CD4-positive, alpha-beta T cell treated with Interleukin-17A for 1 hour (primary cell): ENCODE measurements at places on chromosomes 5 and 9.

- DNase-seq: no peak
Observed at GRCh38 chr9:138052322-138052615, 174.7 kb downstream of the CACNA1B start.

- DNase-seq: no peak
Observed at GRCh38 chr5:106397700-106398099, 1273.0 kb downstream of the EFNA5 start.

DNA sequence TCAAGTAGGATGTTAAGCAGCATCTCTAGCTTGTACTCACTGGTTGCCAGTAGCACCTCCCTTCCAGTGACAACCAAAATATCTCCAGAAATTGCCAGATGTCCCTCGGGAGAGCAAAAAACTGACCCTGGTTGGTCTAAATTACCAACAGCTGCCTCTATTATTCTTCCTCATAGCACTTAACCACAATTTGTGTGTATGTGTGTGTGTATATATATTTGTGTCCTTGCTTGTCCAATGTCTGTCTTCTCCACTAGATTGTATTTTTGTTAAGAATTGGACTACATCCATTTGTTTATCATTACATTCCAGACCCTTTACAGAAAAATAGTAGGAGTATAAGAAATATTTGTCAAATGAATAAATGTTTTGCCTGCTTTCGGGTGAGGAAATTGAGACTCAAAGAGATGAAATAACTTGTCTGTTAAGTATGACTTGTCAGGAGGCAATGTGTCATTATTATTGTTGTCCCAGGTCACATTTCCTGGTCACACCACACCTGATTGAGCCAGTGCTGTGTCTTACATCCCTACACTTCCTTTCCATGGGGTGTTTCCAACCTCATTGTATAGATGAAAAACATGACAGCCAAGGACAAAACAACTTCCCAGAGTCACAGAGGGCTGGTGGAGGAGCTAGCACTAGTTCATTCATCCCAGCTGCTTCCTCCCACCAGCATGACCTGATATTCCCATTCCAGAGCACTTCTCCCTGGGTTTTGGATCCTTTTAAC is 11.4 kb upstream of the GRPEL2 start:
- no peak for DNase-seq

GRCh38 chr5:73946919-73947602 is 321.1 kb downstream of the ARHGEF28 start:
- no peak for DNase-seq

DNA sequence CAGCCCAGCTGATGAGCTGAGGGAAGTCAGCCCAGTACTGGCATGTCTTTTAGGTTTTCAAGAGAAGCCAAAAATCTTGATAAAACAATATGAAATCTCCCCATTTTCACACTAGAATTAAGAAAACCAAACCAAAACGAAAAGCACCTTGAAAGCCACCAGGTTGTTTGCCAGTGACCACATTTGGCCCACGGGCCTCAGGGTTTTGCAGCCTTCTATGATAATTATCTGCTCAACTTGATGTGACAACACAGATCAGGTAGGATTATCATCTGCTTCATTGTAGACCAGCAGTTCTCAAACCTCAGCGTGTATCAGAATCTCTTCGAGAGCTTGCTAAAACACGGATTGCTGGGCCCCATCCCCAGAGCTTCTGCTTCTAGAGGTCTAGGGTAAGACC is 101.4 kb downstream of the GALNT10 start:
- no peak for DNase-seq

DNA sequence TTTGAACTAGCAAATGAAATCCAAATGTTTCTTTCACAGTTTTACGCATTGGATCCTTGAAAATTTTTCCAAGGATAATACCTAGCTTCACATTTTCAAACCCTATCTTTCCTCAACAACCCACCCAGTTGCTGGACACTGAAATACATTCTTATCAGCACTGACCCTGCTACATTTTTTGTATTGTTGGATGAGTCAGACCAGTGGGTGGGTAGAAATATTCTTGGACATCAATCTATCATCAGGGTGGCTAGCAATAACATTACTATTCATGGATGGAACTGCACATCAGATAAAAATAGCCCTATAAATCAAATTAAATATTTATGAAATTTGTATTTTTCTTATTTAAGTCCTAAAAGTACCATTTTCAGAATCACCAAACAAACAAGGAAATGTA is 407.4 kb upstream of the IZUMO3 start:
- DNase-seq: no peak

DNA sequence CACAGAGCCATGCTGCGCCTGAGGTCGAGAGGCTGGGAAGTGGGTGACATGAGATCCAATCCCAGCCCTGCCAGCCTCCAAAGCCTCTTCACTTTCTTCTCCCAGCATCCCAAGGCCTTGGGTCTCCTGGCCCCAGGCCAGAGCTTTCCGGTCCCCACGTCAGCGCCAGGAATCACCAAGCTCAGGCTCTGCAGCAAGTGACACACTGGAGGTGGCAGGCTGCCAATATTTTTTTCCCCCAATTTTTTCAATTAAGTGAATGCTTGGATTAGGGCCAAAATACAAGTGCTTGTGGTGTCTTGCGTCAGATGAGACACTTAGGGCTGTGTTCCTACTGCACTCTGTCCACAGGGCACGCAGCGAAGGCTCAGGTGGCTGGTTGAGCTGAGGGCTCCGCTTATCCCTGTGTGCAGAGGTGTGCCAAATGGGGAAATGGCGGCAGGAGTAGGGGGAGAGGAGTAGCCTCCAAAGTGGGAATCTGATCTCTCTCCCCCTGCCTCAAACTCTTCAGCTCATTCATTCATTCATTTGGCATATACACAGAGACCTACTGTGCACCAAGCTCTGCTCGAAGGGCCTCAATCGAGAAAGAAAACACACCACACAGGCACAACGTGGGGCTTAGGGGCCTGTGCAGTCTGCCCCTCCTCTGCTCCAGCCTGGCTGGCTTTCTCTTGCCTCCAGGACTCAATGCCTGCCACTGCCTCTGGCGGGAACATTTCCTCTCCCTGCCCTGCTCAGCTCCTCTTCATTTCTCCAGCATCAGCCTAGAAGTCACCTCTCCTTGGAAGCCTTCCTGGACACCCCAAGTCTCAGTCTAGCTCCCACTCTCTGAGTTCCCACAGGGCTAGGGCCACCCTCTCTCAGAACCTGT is 16.6 kb downstream of the SH3PXD2B start:
- DNase-seq: no peak

- no peak for DNase-seq
Observed at GRCh38 chr5:149944666-149945065, at the start of gene PDE6A. Gene PDE6A (minus strand): TSS chr5:149944793. CDS start chr5:149944673, 120 bp downstream.

GRCh38 chr9:78601957-78602565 is 305.1 kb downstream of the PSAT1 start:
- DNase-seq: peak; percentile 6

DNA sequence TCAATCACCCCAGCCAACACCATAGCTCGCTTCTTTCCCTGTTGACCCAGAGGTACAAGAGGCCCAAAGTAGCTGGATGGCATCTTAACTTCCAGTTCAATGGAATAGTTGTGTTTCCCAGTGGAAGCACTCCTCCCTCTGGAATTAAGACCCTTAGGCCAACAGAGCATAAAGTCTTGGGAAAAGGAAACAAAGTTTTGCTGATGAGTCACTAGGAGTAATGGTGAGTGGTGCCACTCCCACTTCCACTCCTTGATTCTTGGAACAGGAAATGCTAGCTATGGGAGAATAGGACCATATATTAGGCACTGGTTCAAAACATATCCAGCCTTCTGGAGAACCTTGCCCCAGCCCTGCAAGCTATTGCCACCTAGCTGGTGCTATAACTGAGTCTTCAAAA is 44.7 kb upstream of the LMX1B start:
- no peak for DNase-seq

DNA sequence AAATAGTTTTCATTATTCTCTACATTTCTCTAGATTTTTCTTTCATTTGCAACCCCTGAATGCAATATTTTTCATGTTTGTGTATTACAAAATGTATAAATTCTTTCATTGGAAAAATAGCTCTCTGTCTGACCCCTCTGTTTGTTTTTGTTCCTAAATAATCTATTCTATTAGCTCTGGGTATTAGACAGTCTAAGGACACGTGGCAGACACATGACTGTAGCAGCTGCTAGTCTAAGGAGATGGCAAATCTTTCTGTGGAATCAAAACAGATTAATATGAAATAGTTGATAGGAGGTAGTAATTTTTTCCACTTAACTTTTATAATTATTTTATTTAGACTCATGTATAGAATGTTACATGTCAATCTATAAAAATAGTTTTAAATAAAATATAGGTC is 21.4 kb upstream of the SPATA9 start:
- DNase-seq: no peak

DNA sequence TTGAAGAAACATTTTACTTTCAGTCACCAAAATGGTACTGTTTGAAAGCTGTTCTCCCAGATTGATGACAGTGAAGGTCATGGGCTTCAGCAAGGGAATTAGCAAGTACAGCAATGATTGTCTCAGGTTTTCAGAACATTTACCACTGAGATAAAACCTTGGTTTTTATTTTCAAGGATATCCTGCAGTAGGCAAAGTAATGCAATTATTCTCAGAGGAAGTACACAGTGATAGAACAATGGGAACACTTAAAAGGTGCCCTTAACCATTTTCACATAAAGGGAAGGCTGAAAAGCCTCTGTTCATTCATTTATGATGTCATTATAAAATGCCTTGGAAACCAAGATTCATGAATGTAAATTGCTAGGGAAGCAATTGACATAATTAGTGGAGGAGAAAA is 471.8 kb upstream of the ACO1 start:
- no peak for DNase-seq

DNA sequence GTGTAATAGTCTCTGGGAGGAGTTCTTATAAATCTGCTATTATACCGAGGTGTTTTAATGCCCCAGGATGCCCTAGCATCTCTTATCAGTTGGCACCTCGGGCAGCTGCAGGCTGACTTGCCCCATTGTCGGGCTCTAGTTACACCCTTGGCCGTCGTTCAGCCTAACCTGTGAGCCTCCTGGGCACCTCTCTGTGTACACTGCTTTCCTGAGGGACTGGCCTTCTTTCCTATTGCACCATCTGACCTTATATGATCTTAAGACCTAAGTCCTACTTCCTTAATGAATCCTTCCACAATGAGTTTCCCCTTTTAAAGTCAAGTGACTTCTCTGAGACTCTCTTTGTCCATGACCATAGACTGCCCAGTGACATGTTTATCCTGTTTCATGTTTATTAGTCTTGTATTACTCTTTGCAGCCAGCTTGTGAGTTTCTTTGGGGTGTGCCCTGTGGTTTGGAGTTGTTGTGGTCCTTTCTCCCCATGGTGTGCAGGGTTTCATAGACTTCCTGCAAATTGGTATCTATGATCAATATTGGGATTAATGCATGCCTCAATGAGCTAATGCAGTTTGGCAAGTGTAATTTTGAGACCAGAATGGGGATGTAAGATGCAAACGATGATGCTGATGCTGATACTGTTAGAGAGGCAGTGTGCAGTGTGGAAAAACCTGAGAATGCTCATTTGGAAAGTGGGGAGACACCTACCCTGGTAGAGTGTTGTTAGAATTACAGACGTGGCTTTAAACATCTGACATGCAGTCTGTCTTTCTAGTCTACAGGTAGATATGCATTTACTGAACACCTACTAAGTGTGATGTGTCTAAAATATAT is 4.9 kb downstream of the DAPK1 start:
- no peak for DNase-seq

GRCh38 chr5:35151146-35151920 is 79.0 kb downstream of the PRLR start:
- DNase-seq: no peak

DNA sequence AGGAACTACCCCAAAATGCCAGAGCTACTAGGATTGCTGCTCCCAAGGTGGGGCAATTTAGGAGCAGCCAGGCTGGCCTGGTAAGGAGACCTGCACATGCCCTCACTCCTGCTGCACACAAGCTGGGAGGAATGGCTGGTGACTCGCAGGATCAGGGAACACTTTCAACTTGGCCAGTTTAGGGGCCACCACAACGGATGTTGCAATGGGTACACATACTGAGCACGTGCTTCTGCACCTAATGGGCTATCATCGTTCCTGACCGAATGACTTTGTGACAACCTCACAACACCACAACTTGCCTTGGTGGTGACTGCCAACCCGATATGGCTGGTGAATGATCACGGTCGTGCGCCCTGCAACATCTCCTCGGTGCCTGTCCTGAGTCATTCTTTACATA is 172.0 kb downstream of the ROR2 start:
- no peak for DNase-seq

DNA sequence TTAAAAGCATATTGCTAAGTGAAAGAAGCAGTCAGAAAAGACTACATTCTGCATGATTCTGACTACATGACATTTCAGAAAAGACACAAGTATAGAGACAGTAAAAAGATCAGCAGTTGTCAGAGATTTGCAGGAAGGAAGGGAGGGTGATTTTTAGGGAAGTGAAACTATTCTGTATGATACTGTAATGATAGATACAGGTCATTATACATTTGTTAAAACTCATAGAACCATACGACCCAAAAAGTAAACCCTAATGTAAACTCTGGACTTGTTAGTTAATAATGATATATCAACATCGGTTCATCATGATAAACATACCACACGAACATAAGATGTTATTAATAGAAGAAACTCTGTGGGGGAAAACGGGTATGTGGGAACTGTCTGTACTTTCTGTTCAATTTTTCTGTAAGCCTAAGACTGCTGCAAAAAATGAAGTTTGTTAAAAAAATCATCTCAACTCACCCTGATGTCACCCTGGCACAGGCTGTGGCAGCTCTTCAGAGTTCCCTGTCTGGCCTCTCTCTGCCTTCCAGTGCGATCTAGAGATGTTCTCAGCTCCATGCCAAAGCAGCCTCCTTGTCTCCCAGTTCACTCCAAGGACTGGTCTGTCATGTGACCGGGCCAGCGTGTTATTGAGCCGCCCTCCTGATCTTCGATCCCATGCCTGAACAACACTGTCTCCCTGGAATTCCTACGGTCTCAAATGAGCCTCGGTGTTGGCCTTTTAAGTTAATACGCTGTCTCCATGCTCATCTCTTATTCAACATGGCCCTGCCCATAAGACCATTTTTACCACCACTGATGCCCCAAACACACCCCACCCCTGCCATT is 35.4 kb downstream of the PRLR start:
- no peak for DNase-seq

- DNase-seq: no peak
Observed at GRCh38 chr9:69324549-69325401, at the start of gene ENTREP1. Gene ENTREP1 (plus strand): TSS chr9:69325215. CDS start chr9:69325310, 95 bp downstream.

- no peak for DNase-seq
Observed at GRCh38 chr5:54520940-54521339, 3.4 kb downstream of the SNX18 start.

DNA sequence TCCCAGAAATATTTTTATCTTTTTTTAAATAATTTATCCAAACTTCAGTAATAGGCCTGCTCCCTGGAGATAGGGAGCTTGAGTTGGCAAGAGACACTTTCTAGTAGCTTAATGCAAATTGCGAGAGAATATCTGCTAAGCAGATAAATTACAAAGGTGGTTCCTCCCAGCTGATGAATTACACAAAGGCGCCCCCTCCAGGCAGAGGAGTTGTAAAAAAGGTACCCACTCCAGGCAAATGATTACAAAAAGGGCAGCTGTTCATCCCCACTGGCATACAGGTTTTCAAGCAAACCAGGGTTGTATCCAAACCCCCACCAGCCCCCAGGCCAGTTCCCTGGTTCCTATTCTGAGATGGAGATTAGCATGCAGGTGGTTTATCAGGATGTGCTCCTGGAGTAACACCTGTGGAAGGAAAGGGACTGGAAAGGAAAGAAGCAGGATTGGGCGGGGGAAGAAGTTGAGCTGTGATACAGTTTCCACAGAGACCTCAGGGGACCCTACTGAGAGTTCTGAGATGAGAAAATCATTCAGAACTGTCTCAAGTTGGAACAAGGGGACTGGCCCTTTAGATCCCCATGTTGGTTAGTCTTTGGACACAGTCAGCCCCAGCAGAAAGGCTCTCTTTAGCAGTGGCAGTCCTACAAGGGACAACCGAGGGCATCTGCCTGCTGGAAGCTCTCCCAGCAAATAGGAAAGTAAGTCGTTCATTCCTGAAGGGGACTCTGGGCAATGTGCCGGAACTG is 25.5 kb downstream of the ESM1 start:
- DNase-seq: peak; percentile 30
